Prostate gland (tissue), 2 donors: ENCODE measurements at places on chromosomes 2 and 18. TPM values are rescaled to one million over a fixed set of nuclear protein-coding genes. Genes with fewer than 3 reads are reported as not detected.
A peak's percentile ranks its signal among the peaks of the same experiment; 100 is the strongest.

Gene ALPP
- 0.97 TPM for total RNA-seq

Gene RESP18
- not detected for total RNA-seq

Gene HOXD3
- total RNA-seq, result 2.2 TPM

Gene CDH19
- total RNA-seq, result 3.4 TPM

Gene PAX8
- total RNA-seq, result 1.0 TPM

Gene CPO
- not detected for total RNA-seq

- DNase-seq, result peak; percentile 50
Measured at GRCh38 chr2:238475034-238475433, 48.3 kb downstream of the ASB1 start.

DNA sequence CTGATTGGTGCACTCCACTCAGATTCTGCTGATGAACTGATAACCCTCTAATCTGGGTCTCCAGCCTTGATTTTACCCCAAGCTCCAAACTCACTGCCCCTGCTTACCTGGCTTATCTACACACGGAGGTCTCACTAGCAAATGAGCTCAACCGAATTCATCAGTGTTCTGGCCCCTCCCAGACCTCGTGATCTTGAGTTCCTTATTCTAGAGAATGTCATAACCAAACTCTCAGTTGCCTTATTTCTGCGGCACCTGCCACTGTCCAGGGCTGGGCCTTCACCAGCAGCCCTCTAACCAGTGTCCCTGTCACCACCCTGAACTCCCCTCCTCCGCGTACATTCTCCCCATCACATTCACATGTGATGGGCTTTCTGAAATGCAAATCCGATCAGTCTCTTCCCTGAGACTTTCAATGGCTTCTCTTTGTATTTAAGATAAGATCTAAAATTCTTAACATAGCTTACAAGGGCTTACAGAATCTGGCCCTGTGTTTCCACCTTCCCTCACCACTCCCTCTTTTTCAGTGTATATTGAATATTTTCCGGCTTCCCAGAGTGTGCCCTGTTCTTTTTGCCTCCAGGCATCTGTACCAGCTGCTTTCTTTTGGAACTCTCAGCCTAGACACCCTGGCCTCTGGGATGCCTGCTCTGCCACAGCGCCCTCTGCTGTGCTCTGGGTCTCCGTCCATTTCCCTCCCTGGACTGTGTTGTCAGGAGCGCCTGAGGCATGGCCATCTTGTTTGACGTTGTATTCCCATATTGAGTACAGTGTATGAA lies 31.1 kb downstream of the NAB1 start:
- DNase-seq, result peak; percentile 5

DNA sequence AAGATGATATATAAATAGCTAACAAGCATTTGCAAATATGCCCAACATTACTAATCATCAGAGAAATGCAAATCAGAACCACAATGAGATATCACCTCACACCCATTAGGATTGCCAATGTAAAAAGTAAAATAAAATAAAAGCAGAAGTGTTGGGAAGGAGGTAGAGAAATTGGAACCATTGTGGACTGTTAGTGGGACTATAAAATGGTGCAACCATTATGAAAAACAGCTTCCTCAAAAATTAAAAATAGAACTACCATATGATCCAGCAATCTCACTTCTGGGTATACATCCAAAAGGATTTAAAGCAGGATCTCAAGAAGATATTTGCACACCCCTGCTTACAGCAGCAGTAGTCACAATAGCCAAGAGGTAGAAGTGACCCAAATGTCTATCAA lies 99.8 kb upstream of the DAPL1 start:
- no peak for DNase-seq

GRCh38 chr2:709138-709765 lies 32.0 kb upstream of the TMEM18 start:
- DNase-seq, result no peak

DNA sequence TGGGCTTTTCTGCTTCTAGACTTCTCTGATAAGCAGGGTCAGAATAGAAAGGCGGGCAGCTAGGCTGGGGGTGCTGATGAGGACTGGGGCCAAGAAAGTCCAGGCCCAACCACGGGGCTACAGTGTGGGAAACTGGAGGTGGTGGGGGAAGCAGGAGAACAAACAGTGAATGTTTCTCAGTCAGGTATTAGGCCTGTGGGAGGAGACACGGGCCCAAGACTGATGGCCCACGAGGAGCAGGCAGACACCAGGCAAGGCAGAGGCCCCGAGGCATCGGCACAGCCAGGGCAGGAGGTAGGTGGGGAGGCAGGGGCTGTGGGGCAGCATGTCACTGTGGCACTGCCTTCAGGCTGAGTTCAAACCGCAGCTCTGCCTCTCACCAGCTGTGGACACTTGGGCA lies 40.7 kb downstream of the KCNIP3 start:
- DNase-seq, result no peak

GRCh38 chr18:48184118-48184517 lies 225.1 kb downstream of the ZBTB7C start:
- DNase-seq, result no peak

DNA sequence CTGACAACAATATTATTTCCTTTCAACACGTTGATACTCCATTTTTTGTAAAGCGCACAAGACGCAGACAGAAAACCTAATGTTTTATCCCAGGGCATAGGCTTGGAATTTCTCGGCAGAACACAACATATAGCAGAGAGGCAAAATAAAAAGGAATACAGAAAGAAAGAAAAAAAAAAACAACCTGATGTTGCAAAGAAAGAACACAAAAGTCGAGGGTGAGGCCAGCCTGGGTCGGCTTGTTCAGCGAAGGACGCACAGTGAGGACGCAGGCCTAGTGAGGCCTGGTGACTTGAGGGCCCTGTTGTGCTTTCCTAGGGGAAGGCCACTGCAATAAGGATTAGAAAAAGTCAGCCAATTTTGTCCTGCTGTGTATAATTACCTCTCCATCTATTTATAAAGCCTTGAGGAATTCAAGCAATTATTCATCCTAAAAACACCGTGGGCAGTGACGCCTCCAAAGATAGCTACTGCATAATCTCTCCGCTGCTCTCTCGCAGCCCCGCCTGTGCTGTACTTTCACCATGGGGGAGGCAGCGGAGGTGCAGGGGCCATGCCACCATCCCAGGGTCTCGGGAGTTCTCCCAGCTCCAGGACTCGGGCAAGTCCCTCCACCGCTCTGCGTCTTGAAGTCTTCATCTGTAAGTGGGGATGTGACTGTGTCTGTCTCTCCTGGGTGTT lies 61.9 kb upstream of the SH3RF3 start:
- no peak for DNase-seq

- DNase-seq, result no peak
Measured at GRCh38 chr2:70173520-70173919, 17.3 kb downstream of the C2orf42 start.

- no peak for DNase-seq
Measured at GRCh38 chr2:34143149-34143548, 544.0 kb upstream of the FAM98A start.

- DNase-seq, result no peak
Measured at GRCh38 chr18:59917422-59917821, 17.6 kb downstream of the PMAIP1 start.

- DNase-seq, result no peak
Measured at GRCh38 chr2:190698895-190699294, 50.0 kb downstream of the NAB1 start.

DNA sequence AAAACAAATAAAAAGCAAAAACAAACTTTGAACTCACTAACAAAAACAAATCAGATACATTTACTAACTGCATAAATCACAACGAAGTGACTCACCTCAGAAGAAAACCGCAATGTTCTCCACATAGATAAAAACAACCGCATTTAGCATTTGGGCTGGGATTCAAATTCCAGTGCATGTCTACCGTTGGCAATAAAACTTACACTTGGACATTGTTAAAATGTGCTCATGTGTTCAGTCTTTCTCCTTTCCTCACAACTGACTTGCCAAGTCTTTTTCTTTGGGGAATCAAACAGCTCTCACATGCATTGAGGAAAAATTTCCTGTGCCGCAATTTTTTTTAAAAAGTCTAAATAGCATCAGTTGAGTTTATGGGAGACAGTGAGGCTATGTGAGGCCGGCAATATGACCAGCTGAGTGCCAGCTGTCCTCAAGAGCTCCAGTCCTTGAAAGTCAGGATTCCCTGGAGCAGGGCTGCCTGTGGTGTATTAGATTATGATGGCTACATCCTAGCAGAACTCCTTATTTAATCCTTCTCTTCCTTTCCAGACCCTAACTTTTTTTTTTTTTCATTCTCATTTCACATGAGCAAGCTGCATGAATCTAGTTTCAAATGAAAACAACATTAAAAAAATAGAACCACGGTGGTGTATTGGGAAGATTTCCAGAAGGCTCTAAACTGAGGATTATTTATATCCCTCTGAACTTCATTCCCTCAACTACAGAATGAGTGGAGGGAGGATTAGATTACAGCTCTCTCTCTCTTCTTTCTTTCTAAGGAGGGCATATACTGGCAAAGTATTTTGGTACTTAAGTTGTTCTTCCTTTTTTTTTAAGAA lies 70.2 kb upstream of the MEIS1 start:
- peak; percentile 23 for DNase-seq

DNA sequence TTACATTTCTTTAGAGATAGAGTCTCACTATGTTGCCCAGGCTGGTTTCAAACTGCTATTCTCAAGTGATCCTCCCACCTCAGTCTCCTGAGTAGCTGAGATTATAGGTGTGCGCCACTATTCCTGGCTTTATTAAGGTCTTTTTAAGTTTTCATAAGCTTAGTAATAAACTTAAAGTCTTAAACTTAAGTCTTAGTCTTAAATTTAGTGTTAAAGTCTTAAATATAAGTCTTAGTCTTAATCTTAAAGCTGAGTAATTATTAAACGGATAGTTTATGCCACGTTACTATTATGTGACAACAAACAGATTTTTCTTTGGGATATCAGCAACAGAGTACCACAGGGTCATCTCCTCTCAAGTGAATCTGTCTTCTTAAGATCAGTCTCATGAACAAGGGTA lies 12.6 kb downstream of the FARP2 start:
- DNase-seq, result no peak

DNA sequence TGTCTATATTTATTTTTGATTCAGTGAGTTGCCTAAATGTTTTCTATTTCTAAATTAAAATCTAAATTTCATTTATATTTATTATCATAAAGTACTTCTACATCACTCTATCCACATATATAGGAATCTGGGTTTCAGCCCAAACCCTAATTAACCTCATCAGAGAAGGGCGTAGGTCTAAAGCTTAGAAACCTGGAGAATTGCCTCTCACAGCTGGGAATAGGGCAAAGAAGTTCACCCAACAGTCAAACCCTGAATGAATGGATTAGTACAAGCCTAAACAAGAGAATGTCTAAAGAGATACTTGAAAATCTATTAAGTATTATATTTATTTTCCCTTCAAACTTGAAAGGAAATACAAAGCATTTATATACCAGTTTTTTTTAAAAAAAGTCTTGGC lies 26.2 kb downstream of the TFPI start:
- no peak for DNase-seq

DNA sequence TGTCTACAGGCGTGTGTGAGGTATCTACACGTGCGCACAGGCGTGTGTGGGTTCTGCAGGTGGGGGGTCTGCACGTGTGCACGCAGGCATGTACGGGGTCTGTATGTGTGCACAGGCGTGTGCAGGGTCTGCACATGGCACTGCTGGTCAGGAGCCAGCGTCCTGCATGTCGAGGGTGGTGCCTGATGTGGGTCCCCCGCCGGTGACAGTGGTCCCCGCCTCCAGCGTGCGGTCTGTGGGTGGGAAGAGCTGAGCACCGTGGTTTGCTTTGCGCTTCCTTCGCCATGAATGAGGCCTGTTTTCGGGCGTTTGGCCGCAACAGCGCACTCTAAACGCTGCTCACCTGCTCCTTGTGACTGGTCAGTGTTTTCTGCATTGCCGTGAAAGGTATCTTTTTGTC lies 57.2 kb downstream of the CTDP1 start:
- no peak for DNase-seq

GRCh38 chr2:105321875-105322646 lies 7.5 kb downstream of the TGFBRAP1 start:
- DNase-seq, result no peak

- no peak for DNase-seq
Measured at GRCh38 chr2:39567507-39567906, 98.2 kb upstream of the TMEM178A start.

GRCh38 chr2:60353863-60354262 lies 199.6 kb downstream of the BCL11A start:
- no peak for DNase-seq

DNA sequence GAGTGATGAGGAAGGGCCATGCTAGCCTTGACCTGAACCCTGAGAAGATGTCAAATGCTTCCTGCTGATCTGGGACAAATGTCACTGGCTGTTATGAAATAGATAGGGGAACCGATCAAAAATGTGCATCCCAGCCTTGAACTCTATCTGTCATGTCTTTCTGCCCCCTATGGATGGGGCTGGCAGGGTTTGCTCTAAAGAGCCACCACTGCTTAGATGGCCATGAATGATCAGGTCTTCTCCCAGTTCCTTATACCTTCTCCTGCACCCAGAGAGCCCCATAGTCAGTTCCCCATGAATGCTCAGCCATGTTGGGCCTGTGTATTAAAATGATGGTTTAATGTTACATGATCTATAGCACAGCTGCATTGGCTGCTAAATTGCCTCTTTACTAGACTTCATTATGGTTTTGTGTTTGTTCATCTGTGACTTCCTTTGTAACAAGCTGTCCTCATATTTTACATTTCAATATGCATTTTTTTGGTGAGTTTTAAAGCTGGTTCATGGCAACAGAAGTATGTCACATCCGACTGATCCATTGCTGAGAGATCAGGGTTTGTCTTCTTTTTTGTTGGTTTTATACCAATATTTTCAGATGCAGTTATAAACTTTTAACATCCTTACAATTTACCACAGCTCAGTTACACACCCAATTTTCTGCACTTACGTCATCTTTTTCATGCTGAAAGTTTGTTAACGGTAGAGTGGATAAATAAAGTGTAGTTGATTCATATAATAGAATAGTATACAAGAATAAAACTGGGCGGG lies 56.3 kb upstream of the SMAD2 start:
- DNase-seq, result no peak

DNA sequence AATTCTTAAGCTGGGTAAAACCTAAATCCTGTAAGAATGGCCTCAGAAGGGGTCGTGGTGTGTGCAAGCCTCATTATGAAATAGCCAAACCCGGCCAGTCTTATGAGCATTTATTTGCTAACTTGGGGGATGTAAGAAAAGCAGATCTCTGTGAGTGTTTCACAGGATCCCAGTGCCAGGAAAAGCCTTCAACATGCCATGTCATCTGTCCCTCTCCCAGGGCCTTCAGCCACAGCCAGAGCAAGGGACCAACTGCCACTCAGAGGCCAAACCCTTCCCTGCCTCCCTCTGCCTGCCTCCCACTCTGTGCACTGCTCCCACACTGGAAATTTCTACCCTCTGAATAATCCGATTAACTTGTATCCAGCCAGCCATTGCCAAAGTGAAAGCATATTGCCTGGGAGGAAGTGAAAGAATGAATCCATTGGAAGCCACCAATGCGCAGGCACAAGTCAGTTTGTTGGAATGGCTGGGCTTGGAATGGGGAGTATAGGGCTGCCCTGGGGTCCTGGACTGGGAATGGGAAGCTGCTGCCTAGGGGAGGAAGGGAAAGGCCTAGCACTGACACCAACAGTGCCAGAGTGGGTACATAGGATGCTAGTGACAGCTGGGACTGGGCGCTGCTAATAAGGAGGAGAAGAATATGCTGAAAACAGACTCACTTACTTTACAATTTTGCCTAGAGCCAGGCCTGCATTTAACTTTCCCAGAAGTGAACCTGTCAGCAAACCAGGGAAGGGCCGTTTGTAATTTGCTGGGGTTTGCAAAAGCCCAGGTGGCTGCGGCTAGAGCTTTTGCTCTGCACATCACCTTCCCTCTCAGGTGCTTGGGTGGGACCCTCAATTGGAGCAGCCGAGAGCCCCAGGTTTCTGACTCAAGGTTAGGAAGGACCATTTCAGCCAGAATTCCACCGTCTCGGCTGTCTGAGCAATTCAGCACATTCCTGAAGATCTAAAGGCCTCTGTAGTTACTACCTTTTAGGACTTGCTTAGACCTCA lies 146.6 kb upstream of the NCK2 start:
- DNase-seq, result no peak
